ENCODE measurements at places on chromosomes 3 and 15.

DNA sequence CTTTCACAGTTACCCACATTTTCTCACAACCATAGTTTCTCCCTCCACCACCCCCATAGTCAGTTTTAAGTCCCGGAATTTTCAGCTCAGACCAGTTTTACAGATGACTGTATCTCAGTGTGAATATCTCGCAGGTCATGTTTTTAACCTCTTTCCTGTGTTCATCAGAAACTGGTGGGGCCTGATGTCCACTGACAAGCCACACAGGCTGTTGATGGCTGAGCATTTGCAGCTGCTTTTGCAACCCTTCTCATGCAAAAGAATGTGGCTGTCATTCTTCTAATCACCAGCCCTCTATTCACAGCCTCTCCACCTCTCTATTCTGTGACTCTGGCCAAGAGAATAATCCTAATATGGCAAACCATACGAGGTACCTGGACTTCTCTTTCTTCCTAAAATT, 8.5 kb downstream of the GYG1 start:
- no peak for DNase-seq

- DNase-seq: no peak
These were observed 5.7 kb downstream of the EXOSC7 start for GRCh38 chr3:44981751-44982150.

DNA sequence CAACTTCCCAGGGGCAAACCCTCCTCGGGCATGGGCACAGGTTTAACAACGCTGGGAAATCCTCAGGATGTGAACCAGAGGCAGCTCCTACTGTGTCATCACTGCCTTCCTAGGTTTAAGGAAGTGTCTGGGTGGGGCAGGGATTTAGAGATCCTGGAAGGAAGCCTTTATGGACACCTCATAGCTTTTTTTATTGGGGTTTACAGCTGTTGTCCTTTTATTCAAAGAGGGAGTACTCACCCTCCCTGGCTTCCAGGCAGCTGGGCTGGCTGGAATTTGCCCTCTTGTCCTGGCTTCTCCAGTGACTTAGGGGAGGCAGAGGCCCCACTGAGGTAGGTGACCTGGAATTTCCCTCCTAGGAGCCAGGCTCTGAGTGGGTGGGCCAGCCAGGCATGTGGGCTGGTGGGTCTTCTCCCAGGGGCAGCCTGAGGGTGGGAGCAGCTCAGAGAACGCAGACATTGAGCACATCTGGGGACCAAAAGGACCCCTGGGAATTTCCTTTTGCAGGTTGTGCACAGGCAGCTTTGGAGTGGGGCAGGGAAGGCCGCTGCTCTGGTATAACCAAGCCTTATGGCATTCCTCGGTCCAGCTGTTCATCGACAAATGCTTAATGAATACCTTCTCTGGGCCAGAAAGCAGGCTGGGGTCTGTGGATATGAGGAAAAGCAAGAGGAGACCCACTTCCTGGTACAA, 13.5 kb upstream of the FAM3D start:
- DNase-seq: no peak

GRCh38 chr3:132378846-132379245, 38.5 kb upstream of the DNAJC13 start:
- DNase-seq: no peak

DNA sequence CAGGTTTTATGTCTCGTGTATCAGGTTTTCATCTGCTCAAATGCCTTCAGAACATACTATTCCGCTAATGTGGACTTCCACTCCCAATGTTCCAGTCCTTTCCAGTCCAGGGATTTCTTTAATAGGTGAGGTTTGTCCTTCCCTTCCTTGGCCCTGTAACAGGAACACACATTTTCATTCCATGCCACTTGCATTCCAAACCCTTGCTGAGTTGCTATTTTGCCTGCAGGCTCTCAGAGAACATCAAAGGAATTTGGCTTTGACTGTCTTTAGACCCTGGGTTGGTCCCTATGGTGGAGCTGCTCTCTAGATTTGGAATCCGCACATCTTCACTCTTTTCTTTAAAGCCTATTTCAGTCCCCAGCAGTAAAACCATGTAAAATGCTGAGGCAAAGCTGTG, 12.3 kb upstream of the ALCAM start:
- peak; percentile 43 for DNase-seq

DNA sequence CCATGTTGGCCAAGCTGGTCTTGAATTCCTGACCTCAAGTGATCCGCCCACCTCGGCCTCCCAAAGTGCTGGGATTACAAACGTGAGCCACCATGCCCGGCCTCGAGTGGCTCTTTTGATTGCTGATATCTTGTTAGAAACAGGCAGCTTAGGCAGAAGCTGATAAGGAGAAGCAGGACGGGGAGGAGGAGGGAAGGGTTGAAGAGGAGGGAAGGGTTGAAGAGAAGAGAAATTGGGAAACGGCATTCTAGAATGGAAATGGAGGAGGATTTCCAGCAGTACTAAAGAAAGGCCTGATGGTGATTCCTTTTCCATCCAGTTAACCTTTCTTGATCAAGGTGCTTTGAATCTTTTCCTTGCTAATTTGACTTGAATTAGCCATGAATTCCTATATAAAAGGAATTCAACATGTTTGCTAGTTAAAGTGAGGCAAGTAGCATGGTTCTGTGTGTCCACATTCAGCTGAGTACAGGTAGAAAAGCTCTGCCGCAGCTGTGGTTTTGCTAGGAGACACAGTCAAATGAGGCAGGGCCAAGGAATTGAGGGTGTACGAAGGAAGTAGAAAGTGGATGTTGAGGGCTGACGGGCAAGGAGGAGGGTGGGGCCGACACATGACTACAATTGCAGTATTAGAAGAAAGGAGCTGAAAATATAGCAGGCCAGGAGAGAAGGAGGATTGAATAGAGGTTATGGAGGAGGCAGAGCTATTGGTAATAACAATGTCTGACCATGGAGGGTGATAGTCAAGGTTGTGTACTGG, 27.2 kb upstream of the ATP1B3 start:
- DNase-seq: no peak

DNA sequence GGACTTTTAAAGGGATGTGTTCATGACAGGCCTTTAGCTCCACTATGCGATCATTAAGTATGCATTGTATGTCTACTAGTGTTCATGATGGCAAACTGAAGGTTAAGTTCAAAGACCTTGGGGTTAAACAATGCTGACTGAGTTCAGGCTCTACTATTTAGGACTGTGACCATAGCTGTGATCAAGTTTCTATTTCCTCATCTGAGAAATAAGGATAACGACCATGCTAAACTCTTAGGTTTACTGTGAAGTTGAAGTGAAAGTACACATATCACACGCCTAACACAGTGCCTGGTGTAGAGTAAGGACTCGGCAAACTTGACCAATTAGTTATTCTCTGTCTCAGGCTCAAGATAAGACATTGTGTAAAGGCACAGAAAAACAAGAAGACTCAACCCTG, 243.2 kb downstream of the MBNL1 start:
- DNase-seq: no peak

GRCh38 chr3:127676921-127677351, 4.2 kb downstream of the ABTB1 start:
- DNase-seq: no peak

GRCh38 chr15:74196175-74196574, 6.4 kb downstream of the STRA6 start:
- DNase-seq: peak; percentile 97

GRCh38 chr3:9837701-9838582, 5.9 kb downstream of the RPUSD3 start:
- DNase-seq: no peak

GRCh38 chr3:149180057-149180573, 41.5 kb downstream of the CP start:
- peak; percentile 95 for DNase-seq

- peak; percentile 55 for DNase-seq
These were observed 379.0 kb upstream of the TPRG1 start for GRCh38 chr3:188792793-188793192.

DNA sequence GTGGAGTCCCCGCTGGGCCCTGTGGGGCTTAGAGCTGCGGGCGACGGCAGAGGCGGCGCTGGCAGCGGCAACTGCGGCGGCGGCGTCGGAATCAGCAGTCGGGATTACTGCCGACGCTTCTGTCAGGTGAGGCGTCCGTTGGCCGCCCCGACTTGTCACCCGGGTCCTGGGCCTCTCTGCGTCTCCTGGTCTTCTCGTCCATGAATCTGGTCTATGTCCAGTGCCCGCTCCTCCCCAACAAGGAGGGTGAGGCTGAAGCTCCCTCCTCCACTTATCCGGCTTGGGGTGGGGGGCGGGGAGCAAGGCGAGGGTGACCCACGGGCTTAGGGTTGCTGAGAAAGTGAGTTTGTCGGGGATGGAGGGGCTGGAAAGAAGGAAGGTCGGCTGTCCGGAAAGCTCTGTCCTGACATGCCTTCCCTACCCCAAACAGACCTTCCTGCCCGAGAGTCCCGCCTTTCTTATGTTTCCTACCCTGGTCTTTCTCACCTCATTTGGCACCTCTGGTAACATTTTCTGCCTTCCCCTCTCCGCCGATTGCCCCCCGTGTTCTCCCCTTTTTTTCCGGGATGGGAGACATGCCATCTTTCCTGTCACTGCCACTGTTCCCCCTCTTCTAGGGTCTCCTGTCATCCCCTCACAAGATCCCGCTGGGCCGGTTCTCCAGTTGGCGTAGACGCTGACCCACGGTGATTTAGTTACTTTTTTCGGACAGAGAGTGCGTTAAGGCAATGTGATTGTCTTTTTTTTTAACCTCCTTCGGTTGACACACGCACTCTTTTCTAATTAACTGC, 520 bp downstream of the ZNF654 start:
- peak; percentile 16 for DNase-seq

DNA sequence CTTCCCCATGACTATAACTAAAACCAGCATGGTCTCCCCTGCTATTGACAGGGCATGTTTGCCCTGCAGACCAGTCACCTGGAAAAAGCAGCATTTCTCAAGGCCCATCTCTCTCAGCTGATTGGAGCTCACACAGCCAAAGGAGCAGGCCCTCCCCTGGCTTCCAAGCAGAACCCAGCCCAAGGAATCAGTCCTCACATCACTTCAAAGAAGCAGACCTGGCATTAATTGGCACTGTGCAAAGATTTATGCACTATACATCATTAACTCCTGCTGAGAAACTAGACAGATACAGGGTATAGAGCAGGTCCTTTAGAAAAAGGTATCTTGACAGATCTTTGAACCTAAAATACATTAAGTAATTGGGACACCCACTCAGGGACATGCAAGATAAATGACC, 323.8 kb upstream of the PPP2R3A start:
- DNase-seq: no peak

- DNase-seq: peak; percentile 3
These were observed 23.6 kb upstream of the FMN1 start for GRCh38 chr15:33218071-33218491.

GRCh38 chr15:30997270-30997669, 5.8 kb upstream of the MTMR10 start:
- DNase-seq: no peak
